ENCODE measurements at places on chromosomes 7 and 10.

DNA sequence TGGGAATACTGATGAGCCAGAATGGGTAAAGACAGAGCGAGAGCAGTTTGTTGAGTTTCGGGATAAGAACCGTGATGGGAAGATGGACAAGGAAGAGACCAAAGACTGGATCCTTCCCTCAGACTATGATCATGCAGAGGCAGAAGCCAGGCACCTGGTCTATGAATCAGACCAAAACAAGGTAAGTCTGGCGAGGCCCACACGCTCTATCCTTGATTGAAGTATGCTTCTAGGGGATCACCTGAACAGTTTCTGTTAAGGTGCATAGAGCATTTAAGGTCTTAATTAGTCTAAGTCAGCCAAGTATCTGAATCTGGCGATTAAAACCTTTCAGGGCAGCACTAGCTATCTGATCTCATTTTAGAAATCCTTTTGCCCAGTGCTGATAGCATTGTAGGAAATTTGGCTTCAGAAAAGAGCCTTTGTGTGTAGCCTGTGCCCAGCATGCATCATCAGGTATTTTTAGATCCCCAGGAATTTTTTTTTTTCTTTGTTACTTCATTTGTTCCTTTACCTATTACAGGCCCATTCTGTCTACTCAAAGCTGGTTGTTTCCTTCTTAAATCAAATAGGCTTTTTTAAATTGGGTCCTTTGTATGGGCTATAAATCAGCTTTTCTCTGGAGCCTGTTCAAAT is 8.0 kb downstream of the OPN1SW start:
- DNase-seq, result no peak

GRCh38 chr7:29893351-29893965 is 87.2 kb downstream of the WIPF3 start:
- DNase-seq, result no peak

GRCh38 chr10:98074315-98074911 is 44.0 kb upstream of the CRTAC1 start:
- DNase-seq, result peak; percentile 30

GRCh38 chr7:52410032-52410431 is 625.4 kb upstream of the POM121L12 start:
- DNase-seq, result peak; percentile 50

DNA sequence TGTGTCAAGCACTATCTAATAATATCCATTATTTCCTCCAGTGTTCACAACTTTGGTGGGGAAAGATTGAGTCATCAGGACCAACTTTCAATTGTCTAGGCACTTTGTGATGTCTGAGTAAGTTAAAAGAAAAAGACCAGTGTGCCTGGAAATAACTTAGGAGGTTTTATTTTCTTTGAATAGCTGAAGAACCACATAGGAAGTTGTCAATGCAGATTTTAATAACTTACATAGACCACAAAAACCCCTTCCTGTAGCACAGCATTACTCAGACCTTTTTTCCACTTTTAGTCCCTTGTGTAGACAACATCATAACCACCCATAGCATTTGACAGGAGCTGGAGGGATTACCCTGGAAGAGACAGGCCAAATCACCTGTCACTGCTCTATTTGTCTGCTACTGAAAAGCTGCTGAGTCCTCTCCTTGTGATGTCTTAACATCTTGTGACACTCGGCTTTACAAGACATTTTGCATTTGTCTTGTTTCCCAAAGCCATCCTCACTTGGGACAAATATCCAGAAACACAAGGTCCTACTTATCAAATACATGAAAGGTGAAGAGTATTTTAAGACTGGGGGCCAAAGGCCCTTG is 241.5 kb upstream of the PTER start:
- DNase-seq, result peak; percentile 27

DNA sequence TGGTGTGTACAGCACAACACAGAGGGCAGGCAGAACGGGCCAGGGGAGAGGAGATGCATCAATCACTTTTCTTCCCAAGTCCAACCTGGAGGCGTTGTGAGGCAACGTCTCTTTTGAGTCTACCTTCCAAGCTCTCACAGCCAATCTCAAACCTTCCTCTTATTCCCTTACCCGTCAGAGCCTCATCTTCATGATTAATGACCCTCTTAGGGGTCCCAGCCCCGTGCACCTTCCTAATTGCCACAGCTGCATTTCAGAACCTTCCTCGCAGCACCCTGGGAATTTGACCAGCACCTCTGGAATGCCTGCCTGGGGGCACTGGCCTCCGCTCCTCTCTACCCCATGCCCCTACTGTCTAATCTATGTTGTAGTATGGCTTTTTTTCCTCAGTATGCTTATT is 169.3 kb upstream of the PRR15 start:
- no peak for DNase-seq

GRCh38 chr7:114929570-114929969 is 7.7 kb downstream of the MDFIC start:
- DNase-seq, result no peak

GRCh38 chr7:4713183-4713784 is 31.2 kb downstream of the FOXK1 start:
- DNase-seq, result no peak

- DNase-seq, result no peak
These were observed 3.1 kb downstream of the GAD2 start for GRCh38 chr10:26219676-26220075.

GRCh38 chr7:98212532-98213041 is 1.3 kb downstream of the BHLHA15 start:
- DNase-seq, result no peak

- DNase-seq, result peak; percentile 52
These were observed 37.0 kb upstream of the CCSER2 start for GRCh38 chr10:84291384-84291783.

DNA sequence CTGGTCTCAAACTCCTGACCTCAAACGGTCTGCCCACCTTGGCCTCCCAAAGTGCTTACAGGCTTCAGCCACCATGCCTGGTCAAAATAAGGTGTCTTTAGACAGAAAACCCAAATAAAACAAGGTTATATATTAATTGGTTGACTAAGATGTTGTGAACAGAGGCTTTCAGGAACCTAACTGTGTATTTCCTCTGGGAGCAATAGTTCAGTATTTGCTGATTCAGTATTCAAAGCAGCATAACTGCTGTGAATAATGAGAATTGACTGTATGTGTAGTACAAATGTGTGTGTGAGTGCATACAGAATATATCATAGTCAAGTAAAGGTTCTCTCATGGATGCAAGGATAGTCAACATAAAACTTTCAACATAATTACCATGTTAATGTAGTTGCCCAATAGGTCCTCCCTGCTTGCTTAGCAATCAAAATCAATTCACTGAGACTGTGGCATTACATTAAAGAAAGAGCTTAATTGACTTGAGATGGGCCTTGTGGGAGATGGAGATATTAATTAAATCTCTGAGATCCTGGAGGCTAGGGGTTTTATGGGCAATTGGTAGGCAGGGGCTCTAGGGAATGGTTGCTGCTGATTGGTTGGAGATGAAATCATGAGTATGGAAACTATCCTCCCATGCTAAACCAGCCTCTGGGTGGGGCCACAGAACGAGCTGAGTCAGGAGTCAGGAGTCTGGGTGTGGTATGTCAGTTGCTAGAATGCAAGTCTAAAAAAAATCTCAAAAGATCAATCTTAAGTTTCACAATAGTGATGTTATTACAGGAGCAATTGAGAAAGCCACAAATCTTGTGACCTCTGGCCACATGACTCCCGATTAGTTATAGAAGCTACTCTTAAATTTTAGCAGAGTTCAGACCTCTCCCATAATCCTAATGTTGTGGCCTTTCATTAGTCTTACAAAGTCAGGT is 162.7 kb downstream of the AKR1D1 start:
- DNase-seq, result no peak

DNA sequence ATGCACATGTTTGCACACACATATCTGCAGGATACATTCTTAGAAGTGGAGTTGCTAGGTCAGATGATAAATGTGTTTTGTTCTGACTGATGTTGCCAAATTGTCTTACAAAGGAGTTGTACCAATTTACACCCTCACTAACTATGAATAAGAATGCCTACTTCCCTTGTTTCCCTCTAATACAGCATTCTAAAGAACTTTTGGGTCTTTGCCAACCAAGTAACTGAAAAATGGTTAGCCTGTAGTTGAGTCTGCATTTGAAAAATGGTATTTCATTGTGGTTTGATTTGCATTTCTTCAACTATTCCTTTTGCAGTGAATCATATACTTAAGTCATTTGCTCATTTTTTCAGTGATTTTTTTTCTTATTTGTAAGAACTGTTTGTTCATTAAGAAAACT is 48.4 kb downstream of the TMEM26 start:
- DNase-seq, result no peak

- no peak for DNase-seq
These were observed 468.8 kb upstream of the NRP1 start for GRCh38 chr10:33803248-33803647.

- DNase-seq, result no peak
These were observed 262.2 kb upstream of the CELF2 start for GRCh38 chr10:10755490-10755889.

DNA sequence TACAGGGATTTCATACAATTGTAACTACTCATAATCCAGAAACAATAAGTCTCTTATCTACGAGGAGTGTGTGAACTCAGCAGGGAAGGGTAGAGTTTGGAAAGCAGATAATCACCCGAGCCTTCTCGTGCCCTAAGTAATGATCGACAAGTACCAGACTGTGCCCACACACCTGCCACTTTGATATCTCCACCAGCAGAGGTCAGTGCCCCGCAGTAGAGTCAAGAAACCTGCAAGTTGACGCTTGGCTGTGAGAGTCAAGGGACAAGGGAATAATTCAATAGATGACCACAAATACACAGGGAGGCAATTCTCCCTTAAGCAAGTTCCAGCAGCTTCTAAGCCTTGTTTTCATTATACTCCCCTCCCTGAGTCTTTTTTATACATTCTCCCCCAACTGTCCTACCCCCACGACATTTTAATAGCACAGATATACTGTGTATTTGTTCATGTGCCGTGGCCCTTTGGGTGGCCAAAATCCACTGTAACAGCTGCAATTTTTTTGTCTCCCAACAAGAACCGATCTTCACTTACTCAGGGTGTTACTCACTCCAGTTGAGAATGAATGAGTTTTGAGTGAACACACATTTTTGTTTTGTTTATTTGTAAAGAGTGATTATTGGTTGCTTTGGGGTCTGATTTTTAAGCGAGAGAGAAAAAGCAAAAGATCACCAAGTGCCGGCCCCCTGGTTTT is 106.9 kb upstream of the RHEB start:
- DNase-seq, result no peak

DNA sequence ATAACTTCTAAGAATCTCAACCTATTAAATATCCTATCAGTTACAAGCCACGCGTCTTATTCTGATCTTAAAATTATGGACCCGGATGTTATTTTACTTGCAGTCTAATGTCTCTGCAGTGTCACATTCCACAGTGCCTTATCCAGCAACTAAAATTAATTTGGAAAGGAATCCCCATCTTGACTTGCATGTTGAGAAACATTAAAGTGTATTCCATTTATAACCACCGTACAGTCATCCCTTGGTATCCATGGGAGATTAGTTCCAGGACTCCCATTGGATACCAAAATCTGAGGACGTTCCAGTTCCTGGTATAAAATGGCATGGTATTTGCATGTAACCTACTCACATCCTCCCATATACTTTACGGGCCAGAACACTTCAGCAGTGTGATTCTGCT is 194.7 kb downstream of the ARHGAP21 start:
- no peak for DNase-seq

DNA sequence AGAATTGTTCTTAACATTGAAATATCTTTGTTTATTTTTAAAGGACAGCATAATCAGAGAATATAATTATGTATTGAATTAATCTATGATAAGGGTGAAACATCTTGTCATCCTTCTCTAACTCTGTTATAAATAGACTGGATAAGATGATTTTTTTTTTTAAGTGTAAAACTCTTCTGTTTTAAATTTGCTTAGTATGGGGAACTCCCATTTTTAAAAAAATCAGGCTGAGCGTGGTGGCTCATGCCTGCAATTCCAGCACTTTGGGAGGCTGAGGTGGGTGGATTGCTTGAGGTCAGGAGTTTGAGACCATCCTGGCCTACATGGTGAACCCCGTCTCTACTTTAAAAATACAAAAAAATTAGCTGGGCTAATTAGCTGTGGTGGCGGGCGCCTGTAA is 9.4 kb upstream of the HERC4 start:
- DNase-seq, result no peak

- peak; percentile 75 for DNase-seq
These were observed 45.6 kb upstream of the SUN1 start for GRCh38 chr7:786472-787255.

DNA sequence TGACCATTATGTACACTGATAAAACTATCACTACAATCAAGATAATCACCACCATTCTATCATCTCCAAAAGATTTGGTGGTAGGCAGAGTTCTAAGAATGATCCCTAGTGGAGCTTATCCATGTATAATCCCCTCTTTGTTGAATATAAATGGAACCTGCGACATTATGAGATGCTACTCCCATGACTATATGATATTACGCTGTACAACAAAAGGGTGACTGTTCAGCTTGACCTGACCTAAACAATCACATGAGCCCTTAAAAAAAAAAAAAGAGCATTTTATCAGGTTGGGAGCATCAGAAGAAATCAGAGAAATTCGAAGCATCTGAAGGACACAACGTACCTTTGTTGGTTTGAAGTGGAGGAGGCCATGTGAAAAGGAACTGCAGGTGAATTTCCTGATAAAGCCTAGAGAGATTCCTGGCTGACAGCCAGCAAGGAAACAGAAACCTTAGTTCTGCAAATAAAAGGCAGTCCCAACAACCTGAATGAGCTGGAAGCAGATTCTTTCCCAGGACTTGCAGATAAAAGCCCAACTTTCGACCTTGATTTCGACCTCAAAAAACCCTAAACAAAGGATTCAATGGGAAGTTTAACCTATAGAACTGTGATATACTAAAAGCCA is 270.7 kb downstream of the ADRA2A start:
- DNase-seq, result no peak

GRCh38 chr7:42074076-42074475 is 162.9 kb downstream of the GLI3 start:
- no peak for DNase-seq

DNA sequence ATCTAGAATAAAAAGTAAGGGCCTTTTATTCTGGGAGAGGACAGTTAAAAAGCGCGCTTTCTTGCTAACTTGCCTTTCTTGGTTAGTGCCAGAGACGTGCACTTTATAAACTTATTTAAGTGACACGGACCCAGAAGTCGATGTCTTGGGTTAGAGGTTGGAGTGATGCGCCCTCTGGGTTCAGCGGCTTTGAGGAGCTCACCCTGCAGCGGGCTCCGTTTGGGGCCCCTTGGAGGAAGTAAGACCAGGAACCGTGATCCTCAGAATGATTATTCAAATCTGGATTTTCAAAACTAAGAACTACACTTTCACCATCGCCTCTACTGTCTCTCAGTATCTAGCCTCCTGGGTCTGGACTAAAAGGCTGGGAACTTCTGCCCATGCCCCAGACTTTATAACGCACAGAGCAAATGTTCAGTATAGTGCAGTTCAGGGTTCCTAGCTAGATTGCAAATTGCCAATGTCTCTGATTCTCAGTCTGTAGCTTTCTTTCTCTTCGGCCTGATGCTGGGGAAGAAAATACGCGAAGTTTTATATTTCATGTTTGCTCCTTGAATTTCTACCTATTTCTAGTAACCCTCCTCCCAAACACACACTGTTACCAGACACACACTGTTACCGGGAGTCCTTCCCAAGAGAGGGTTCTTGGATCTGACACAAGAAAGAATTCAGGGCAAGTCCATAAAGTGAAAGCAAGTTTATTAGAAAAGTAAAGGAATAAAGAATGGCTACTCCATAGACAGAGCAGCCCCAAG is 18.6 kb upstream of the SMO start:
- no peak for DNase-seq
